Right forelimb (tissue), 1 donor: ENCODE measurements at places on chromosomes 3 and 15.

GRCh38 chr3:99868311-99868646, 50.6 kb downstream of the CMSS1 start:
- no peak for DNase-seq

- DNase-seq: peak; percentile 82
Measured at GRCh38 chr15:65400760-65401610, 21.8 kb downstream of the IGDCC4 start.

GRCh38 chr15:57213862-57214261, 162.4 kb upstream of the CGNL1 start:
- DNase-seq: no peak

DNA sequence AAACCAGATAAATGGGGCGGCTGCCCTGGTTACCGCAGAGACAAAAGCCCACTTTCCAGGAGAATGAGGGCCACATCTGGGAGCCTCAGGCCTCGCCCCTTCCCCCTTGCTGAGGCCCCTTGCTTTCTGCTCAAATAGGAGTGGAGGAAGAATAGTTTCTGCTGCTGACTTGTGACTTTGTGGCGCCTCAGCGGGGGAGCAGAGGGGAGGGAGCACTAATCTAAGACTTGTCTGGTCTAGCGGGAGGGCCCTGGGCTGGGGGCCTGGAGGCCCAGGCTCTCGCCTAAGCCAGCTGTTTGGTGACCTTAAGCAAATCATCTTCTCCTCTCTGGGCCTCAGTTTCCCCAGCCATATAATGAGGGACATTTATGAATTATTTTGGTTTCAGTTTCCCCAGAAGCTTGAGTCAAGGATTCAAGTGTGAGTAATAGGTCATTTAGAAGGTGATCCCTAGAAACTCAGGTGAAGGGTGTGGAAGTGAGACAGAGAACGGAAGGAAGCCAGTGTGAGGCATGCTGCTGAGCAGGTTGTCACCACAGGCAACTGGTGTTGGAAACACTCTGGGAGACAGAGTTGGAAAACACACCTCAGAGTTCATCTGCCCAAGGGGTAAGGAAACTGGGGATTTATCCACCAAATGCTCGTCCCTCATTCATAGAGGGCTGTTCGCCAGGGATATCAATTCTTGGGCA, 25.9 kb upstream of the SMAD3 start:
- no peak for DNase-seq

DNA sequence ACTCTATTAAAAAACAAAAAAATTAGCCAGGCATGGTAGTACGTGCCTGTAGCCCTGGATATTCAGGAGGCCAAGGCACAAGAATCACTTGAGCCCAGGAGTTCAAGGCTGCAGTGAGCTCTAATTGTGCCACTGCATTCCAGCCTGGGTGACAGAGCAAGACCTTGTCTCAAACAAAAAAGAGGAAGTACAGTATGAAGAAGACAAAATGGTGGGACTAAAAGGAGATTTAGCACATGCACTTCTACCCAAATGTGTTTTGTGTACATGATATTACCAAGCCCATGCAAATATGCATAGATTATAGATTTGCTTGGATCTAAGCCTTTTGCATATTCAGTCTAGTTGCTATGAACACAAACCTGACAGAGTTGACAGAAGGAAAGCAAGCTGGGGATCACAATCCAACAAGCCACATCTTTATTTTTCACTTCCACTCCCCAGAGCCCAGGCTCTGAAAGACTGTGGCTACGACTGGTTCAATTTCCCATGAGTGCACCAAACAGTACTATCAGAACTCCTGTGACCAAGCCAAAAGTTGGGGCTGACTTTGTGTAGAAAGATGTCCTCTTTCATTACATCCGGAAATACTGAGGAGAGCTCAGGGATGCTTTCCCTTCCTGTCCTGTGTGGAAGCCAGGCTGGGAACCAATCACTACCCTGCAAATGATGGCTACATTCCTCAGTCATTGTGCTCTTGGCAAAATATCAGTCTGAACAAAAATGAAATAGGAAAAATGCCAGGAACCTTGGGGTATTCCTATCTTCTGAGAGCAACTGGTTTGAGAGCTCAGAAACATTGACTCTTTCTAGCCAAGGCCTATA, 49.4 kb downstream of the TGM4 start:
- DNase-seq: no peak

GRCh38 chr3:181464033-181464694, 247.6 kb upstream of the SOX2 start:
- no peak for DNase-seq

DNA sequence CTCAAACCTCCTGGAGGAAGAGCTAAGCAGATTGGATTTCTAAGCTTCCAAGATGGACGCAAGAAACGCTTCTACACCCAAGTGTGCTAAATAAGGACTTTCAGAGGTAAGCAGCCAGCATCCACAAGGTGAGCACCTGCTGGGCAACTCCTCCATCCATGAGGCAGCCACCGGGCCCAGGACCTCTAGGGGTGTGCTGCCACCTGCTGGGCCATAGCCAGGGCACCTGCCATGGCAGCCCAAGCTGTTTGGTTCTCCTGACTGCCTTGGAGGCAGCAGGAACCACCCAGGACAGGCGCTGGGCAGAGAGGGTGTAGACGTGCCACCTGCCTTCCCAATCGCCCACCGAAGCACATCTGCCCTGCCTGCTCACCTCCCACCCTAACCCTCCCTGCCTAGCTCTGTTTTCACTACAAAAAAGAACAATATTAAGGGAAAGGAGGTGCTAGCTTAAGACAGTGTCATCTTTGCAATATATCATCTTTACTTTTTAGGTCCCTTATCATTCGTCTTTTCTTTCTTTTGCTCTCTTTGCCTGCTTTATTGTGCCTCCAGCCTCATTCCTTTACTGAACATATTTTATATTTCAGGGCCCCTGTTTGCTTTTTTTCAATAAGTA, 12.9 kb downstream of the C15orf62 start:
- no peak for DNase-seq

- no peak for DNase-seq
Measured at GRCh38 chr3:81622395-81622794, 139.1 kb downstream of the GBE1 start.

DNA sequence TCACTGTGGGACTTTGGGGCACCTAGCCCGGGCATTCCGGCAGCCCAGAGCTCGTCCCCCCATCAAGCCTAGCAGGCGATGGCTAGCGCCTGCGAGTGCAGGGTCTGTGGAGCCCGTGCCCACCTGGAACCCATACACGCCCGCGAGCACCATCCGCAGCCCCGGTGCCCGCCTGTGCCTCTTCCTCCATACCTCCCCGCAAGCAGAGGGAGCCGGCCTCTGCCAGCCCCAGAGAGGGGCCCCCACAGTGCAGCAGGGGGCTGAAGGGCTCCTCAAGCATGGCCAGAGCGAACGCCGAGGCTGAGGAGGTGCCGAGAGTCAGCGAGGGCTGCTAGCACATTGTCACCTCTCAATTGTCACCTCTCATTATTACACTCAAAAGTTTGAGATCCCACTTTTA, 167.8 kb upstream of the EPHA6 start:
- DNase-seq: no peak

- no peak for DNase-seq
Measured at GRCh38 chr3:114566162-114566755, 272.4 kb downstream of the TIGIT start.

DNA sequence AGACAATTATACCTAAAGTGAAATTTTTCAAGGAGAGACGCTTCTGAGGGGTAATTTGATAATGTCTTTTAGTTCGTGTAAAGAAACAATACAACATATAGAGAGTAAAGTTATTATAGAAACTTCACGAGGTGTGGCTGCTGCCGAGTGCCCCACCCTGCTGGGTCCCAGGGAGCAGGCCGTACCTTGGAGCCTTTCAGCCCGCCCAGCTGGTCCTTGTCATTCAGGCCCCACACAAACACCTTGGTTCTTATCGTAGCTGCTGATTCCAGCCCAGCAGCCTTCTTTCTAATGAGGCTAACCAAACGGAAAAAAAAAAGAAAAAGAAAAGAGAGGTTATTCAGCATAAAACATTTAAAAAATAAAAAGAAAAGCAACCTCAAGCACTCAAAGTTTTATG, 83.1 kb upstream of the OCA2 start:
- no peak for DNase-seq

- no peak for DNase-seq
Measured at GRCh38 chr3:17013571-17013970, 128.8 kb downstream of the PLCL2 start.

DNA sequence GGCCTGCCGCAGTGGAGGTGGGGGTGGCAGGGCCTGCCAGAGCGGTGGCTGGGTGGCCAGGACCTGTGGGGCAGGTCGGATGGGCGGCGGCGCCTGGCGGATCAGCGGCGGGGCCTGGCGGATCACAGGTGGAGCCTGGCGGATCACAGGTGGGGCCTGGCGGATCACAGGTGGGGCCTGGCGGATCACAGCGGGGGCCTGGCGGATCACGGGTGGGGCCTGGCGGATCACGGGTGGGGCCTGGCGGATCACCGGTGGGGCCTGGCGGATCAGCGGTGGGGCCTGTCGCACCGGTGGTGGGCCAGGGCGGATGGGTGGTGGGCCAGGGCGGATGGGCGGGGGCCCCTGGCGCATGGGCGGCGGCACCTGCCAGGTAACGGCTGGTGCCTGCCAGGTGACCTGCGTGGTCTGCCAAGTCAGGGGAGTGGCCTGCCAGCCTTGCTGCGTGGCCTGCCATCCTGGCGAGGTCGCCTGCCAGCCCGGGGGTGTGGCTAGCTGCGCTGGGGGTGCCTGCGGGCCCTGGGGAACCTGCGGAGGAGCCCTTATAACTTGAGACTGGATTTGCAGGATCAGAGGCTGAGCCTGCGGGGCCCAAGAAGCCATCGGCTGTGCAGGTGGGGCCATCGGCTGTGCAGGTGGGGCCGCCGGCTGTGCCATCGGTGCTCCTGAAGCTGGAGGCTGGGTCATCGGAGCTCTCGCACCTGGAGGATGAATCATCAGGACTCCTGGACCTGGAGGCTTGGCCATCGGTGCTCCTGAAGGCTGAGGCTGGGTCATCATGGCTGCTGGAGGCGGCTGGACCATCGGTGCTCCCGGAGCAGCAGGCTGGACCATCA, 1.3 kb downstream of the MAGEL2 start:
- DNase-seq: no peak

- DNase-seq: peak; percentile 56
Measured at GRCh38 chr3:10758304-10759037, 57.6 kb upstream of the SLC6A11 start.

DNA sequence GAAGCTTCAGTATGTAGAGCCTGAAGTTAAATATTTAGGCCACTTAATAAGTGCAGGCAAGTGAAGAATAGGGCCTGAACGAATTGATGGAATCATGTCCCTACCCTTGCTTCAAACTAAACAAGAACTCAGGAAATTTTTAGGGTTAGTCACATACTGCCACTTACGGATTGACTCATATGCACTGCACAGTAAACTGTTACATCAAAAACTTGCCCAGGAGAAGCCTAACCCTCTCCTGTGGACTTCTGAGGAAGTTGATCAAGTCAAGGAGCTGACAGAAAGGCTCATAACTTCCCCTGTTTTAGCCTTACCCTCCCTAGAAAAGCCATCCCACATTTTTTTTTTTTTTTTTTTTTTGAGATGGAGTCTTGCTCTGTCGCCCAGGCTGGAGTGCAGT, 20.6 kb upstream of the KBTBD12 start:
- DNase-seq: no peak

DNA sequence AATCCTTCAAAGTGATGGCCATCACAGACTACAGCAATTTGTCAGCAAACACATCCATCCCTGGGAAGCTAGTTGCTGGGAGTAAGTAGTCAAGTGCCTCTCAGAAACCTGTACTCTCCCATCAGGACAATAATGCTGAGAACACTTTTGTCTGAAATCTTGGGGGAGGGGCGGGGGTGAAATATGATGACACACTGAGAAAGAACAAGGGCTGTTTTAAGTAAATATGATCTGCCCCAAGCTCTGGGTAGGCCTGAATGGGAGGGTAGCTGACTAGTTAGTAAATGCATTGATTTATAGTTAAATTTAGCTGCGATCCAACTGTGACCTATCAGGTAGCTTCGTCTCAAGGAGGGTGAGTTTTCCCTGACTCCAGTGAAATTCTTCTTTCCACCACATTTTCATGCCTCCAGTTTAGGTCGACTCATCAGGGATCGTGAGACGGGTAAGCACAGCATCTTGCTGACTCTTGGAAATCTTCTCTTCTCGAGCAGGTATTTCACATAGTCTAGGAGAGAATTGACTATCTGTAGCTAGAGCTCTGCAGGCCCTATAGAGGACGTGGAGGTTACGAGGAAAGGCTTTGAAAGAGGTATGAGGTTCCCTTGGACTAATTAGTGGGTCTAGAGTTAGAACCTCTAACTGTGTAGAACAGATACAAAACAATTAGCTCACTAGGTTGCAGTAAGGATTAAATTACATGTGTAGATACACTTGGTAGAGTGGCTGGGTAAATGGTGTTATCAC, 213.4 kb upstream of the SLC2A2 start:
- DNase-seq: no peak

GRCh38 chr3:195095035-195095703, 175.8 kb downstream of the XXYLT1 start:
- no peak for DNase-seq

- no peak for DNase-seq
Measured at GRCh38 chr15:85062560-85062959, 80.9 kb downstream of the PDE8A start.

- DNase-seq: no peak
Measured at GRCh38 chr3:188184649-188185048, 30.7 kb downstream of the LPP start.

DNA sequence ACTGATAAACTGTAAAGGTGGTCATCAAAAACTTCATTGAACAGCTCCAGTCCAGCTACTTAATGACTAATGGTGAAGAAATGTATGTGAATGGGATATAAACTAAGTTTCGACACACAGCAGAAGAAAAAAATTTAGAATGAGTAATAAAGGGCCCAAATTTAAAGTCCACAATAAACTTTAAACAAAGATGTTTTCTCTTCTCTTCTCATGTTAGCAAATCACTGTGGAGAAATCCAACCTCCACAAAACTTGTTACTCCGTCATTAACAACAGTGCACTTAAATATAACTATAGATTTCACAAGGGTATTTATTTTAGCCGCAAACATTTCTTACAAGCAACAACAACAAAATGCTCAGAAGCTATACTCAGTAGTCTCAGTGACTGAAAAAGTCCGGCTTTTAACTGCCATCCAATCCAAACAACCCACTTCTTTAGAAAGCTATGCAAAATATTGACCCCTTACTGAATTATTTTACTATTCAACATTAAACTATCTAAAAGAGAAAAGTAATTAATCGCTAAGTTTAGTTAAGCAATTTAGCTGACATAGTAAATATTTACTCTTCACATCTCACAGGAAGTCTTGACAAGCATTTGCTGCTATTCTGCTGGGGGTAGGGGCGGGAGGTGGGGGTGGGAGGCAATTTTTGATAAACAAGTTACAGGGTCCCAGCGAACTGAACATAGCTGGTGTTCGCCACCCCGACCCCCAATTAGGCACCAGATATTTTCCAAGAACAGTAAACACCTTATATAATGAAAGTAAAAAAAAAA, 2.4 kb downstream of the IGF2BP2 start:
- no peak for DNase-seq

GRCh38 chr3:14386254-14386653, 16.2 kb upstream of the SLC6A6 start:
- no peak for DNase-seq

GRCh38 chr15:78307976-78308375, 8.6 kb upstream of the SKIC8 start:
- DNase-seq: no peak
